ENCODE measurements at places on chromosomes 6 and 20. TPM values are rescaled to one million over a fixed set of nuclear protein-coding genes. Genes with fewer than 3 reads are reported as not detected.

DNA sequence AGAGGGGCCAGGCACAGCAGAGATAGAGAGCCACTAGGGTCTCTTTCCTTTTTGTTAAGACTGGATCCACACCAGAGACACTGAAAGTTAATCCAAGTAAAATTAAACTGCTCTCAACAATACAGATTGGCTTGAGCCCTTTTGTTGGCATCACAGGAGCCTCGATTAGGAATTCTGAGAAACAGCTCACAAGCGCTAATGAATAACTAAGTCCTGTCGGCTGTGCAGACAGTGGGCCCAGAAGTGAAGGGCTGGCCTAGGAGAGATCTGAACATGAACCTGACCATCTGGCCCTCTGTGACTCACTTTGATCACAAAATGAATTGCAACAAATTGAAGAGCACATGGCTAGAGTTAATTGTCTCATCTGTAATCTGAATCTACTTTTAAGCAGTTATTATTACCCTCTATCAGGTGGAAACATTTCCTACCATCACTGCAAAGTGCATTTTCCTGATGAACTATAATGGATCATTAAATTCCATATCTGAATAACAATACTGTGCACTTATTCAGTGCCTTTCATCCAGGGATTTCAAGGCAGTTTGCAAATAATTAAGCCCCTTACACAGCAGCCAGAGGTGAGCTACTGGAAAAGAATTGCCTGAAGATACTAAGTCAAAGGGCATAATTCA, 3.2 kb downstream of the BACH2 start:
- DNase-seq, result no peak

The HLA-DQB2 gene
- 2.9 TPM for polyA plus RNA-seq

DNA sequence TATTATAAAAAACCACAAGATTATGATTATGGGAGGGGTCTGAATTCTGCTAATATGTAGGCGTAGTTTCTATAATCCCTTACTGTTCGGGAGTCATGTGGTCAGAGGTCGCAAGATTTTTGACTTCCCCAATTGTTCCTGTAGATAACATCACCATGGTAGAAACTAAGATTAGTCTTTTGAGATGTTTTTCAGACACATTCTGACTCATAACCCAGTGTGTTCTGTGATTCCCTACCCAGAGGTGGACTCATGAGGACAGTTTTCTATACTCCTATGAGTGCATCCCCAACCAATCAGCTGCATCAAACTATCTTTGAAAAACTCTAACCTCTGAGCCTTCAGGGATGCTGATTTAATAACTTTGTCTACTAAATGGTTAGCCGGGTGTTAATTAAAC, 175.5 kb downstream of the RFPL4B start:
- DNase-seq, result no peak

DNA sequence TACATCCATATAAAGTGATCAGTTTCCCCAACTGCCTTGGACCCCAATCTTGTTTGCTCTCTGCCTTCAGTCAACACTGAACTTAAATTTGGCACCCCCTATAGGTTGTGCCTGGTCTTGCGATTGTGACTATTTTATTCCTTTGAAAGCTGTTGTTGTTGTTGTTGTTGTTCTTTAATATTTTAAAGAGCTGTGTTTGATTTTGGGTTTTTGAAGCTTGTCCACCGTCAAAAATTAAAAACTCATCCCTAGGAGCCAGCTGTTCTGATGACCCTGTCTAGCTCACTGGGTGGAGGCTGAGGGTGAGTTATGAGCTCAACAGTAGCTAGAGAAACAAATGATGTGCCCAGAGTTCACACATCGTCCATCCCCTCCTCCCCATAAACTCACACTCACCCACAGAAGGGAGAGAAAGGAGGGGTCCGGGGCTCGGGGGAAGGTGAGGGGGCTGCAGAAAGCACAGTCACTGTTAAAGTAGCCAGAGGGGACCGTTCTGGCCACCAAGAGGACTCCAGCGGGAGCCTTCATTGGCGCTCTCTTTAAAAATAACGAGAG, 4.0 kb downstream of the SIM1 start:
- no peak for DNase-seq

GRCh38 chr20:9353180-9353915, 161.0 kb upstream of the LAMP5 start:
- DNase-seq, result no peak

GRCh38 chr6:45599053-45599452, 221.3 kb upstream of the SUPT3H start:
- no peak for DNase-seq

GRCh38 chr20:16944745-16945144, 196.6 kb downstream of the OTOR start:
- no peak for DNase-seq

Data from left kidney (tissue), 8 donors.